Glomerular endothelial cell (primary cell): ENCODE measurements at places on chromosomes 16 and 17.

GRCh38 chr17:40843242-40843641 lies 20.8 kb upstream of the KRT10 start:
- no peak for DNase-seq

GRCh38 chr16:87707097-87707496 lies 58.7 kb downstream of the KLHDC4 start:
- no peak for DNase-seq

DNA sequence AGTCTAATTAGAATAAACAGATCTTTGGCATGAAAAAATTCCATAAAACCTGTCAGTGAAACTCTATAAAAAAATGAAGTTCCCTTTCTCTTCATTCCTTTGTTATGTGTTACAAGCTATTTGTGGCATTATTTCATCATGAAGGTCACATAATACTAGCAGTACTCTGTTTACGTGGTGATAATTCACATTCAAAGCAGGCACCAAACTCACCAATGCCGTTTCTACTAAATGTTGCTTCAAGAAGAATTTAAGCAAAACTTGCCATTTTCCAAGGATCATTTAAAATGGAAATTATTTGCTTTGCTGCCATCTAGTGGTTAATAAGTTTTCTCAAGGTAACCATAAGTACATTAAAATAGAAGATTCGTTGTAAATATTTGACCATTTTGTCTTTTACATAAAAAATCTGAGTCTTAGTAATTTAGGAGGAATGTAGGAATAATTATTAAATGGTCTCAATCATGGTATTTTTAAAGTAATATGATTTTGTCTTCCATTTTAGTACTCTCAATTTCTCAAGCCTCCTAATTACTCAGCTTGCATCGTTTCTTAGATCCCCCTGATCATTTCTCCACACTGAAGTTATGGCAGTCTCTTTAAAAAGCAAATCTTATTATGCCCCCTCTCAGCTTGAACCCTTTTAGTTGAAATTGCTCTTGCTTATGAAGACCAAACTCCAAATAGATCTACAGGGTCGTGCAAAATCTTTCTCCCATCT lies 80.8 kb downstream of the OMG start:
- peak; percentile 48 for DNase-seq

DNA sequence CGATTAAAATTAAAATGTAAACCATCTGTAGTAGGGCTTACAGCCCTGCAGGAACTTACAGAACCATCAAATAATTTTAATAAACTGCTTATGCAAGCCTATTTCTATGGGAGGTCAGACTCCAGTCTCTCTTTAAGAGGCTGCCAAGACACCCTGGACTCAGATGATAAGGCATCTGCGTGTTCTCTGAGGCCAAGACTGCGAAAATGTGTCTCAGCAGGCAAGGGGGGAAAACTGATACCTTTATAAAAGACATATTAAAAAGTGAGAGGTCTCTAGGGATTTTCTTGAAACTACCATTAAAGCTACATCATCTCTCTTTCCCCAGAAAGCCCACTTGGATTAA lies 32.2 kb downstream of the MPHOSPH6 start:
- DNase-seq = no peak
